ENCODE measurements at places on chromosomes 6 and 20.

DNA sequence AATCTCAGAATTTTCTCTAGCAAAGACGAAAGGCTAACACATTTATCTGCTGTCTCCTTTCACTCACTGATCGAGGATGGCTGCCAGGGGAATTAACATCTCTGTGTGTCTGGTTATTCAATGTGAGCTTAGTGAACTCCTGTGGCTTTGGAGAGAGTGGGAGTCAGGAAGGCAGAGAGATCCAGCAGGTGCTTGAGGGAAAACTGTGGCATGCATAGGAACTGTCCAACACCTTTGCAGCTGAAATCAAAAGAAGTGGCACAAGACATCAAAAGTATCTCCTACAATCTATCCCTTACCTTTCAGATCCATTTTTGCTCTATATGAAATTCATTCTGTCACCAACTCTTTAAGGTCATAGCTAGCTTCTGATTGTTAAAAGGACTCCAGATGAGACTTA lies 11.8 kb upstream of the FAM184A start:
- DNase-seq = no peak

GRCh38 chr6:78580923-78581322 lies 286.4 kb upstream of the IRAK1BP1 start:
- no peak for DNase-seq

DNA sequence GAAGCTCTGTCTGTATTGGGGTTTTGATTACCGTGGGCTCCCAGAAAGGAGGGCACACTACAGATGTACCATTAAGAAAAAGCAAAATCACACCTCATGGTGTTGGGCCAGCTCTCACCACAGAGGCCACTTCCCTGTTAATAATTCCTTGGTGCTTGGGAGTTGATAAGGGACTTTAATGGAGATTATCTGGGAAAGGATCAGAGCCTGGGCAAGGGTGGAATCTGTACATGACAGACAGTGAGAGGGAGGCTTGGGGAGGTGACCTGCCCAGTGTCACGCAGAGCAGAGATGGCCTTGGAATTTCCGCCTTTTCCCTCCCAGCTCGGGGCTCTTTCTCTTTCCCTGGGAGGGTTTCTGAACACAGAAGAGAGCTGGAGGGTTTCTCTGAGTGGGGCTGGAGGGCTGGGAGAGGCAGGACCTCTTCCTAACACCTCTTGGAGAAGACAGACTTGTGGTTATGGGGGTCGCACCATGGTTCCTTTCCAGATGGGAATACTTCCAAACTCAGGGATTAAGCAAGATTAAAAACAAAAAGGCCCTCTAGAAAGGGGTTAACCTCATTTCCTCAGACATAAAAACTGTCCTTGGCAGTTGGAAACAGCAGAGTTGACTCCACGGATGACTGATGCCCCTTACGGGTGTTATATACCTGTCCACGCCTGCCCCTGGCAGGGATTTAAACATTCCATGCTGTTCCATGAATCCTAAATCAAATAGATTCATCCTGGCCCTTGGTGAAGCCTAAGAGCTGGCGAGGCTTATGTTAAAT lies 16.8 kb upstream of the KCNK16 start:
- DNase-seq = no peak

- no peak for DNase-seq
These were observed 123.5 kb upstream of the SAMD5 start for GRCh38 chr6:147384737-147385710.

DNA sequence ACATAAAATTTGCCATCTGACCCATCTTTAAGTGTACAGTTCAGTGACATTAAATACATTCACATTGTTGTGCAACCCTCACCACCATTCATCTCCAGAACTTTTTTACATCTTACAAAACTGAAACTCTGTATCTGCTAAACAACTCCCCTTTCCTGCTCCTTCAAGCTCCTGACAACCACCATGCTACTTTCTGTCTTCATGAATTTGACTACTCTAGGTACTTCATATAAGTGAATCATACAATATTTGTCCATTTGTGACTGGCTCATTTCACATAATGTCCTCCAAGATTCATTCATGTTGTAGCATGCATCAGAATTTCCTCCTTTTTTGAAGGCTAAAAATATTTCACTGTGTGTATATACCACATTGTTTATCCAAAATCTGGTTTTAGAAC lies 86.9 kb upstream of the SMLR1 start:
- no peak for DNase-seq

DNA sequence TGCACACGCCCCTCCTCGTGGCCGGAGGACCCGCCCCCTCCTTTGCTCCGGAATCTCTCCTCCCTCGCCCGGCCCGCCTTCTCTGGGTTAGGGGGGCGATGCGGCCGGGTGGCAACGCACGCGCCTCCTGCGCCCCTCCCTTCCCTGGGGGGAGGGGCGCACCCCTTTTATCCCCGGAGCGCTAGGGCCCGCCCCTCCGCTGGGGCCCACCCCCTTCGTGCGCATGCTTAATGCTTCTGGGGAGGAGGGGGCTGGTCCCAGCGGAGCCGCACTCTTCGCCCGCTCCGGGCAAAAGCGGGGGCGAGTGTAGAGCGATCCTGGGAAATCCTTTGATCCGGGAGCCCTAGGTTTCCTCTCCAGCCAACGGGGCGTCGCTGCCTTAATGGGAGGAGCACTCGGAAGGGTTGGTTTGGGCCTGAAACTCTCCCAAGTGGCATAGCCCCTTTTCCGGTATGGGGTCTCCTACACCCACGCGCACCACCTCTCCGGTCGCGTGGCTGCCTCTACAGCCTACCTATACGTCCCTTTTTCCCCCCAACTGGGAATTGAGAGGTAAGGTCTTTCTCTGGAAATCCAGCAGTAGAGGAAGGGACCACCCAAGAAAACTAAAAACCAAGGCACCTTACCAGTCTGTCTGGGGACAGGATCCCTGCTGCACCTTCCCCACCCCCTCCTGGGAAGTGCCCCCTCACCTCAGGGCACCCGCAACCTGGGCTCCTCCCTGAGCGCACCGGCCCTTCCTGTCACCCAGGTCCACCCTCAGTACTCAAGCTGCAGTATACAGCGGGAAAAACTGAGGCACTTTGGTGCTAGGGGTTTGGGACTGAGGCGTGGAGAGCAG lies 2.1 kb downstream of the SOX12 start:
- DNase-seq = peak; percentile 37

DNA sequence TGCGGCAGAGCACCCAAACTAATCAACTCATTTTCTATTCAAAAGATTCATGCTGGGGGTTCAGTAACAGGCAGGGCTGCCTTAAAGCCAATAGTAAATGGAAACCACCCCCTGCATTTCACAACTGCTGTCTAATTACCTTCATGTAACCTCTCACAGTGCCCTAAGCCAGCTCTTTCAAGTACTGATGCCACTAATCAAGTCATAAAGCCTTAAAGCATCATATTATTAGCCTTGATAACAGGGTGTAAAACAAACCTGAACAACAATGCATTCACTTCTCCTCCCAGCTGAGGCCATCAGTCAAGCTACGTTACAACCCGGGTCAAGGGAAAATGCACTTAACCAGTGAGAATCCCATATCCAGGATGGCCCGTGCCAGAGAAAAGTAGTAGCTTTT lies 33.0 kb downstream of the TRERF1 start:
- no peak for DNase-seq

GRCh38 chr6:131811500-131811899 lies 3.7 kb downstream of the ENPP1 start:
- DNase-seq = no peak

DNA sequence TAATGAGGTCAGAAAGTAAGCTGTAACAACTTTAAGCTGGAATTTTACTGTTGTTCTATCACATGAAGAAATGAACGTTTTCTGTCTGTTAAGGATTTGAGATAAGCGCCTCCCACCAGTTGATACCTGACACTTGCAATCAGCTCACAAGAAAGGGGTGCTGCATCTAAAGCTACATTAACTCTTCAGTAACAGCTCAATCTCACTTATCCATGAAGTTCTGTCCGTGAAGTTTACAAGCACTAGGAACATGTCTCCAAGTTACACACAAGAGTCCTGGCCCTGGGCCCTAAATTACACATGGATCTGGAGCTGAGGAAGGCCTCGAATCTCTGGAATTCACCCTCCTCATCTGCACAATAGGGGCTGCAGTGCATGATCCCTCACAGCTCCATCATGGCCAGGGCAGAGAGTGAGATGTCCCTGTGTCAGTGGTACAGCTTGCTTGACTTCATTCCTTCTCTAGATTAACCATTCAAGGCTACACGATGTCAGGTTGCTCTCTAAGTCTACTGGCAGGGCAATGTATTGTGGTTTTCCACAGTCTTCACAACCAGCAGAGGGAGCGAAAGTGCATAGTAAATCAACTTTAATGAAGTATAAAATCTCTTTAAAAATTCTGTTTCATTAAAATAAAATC lies 182.4 kb upstream of the MCHR2 start:
- DNase-seq = no peak

GRCh38 chr6:42877695-42878094 lies 1.7 kb upstream of the RPL7L1 start:
- no peak for DNase-seq

GRCh38 chr20:52473186-52473585 lies 281.6 kb upstream of the ZFP64 start:
- no peak for DNase-seq

DNA sequence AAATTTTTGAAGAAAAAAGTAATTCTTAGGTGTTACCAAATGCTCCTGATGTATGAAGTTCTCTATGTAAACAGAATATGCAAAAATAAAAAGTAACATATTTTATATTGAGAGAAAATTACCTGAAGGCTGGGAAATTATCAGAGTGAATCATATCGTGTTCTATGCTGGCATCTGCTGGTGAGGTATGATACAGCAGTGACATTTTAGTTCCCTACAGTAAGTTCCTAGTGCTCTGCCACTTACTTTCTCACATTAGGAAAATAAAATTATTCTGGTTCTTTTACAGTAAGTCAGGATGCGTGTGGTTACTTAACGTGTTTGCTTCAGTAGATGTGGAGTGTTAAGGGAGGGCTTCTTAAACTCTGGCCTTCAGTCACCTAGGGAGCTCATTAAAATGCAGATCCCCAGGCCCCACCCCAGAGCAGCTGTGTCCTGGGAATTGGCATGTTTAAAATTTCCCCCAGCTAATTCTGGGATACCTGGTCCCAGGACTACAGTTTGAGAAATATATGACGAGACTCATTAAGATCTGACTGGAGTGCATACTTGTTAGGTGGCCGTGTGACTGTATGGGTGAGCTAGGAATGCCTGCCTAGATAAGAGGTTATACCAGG lies 3.2 kb downstream of the ACTR5 start:
- DNase-seq = no peak

- DNase-seq = no peak
These were observed 31.8 kb upstream of the PBOV1 start for GRCh38 chr6:138250053-138250452.
